T-cell (primary cell): ENCODE measurements at places on chromosomes 7 and 10. TPM values are rescaled to one million over a fixed set of nuclear protein-coding genes. Genes with fewer than 3 reads are reported as not detected.

The SFRP5 gene
- 2.2 TPM for total RNA-seq

The ODAD2 gene
- not detected for total RNA-seq

The LRRC4 gene
- not detected for total RNA-seq

DNA sequence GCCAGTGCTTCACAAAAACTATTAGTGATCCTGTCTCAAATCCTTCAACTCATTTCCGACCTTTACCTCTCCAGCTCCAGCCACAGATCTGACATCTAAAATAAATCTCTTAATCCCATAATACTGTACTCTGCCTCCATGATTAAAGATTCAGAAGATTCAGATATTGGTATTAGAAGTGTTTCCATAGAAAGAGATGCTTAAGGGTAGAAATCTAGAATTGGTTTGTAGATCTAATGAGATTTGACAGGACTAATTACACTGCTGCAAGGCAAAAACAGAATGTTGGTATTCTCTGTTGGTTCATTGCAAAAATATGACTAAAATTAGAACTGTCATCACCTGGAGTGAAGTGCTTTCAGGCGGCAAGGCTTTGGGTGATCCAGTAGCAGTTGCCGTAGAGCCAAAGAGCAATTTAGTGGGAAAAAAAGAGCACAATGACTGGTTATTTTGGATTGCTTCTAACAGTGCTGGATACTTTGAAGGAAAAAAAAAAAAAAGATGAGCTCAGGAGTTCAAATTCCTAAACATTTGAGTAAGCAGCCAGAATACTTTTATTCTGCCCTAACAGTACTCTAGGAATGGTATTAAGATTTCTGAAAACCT, 940.1 kb upstream of the SORCS1 start:
- H3K4me1 ChIP-seq: no peaks in the 10 kb centered on the region
- DNase-seq: no peak
- H3K4me3 ChIP-seq: no peak overlapping the region
- no peak overlapping the region for H3K27ac ChIP-seq
- H3K27me3 ChIP-seq: no peaks in the 10 kb centered on the region

GRCh38 chr10:130867446-130868194, 443.9 kb downstream of the TCERG1L start:
- H3K4me1 ChIP-seq: no peaks in the 10 kb centered on the region
- DNase-seq: no peak
- no peaks in the 10 kb centered on the region for H3K36me3 ChIP-seq
- H3K27me3 ChIP-seq: no peaks in the 10 kb centered on the region

DNA sequence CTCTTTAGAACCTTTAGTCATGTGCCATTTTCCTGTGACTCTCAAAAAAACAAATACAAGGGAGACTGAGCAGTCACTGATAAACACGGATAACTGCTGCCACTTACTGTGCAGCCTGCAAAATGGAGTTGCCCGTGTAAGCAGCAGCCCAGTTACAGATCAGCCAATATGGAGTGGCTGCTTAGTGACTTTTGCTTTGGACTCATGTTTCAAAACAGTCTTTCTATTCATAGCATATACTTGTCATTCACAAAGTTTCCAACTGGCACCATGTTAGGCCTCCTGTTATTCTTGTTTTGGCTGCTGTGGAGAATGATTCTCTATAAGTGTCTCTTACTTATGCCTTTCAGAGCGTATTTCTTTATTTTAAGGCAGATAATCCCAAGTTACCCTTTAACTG, 3.0 kb downstream of the FAM204A start:
- H3K36me3 ChIP-seq: peaks cover under 1% of the 10 kb centered on the region
- no peak for DNase-seq
- H3K27ac ChIP-seq: no peak overlapping the region
- peaks cover 20% of the 10 kb centered on the region for H3K4me1 ChIP-seq
- no peak overlapping the region for H3K4me3 ChIP-seq

DNA sequence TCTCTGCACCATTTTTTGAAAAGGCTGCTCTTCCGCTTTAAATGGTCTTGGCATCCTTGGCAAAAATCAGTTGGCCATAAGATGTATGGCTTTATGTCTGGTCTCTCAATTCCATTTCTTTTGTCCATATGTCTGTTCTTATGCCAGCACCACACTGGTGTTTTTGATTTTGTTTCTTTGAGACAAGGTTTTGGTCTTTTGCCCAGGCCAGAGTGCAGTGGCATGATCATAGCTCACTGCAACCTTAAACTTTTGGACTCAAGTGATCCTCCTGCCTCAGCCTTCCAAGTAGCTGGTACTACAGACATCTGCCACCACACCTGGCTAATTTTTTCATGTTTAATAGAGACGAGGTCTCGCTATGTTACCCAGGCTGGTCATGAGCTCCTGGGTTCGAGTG, 48.5 kb downstream of the ANLN start:
- no peaks in the 10 kb centered on the region for H3K27me3 ChIP-seq
- H3K4me3 ChIP-seq: no peak overlapping the region
- DNase-seq: no peak
- H3K36me3 ChIP-seq: no peaks in the 10 kb centered on the region

DNA sequence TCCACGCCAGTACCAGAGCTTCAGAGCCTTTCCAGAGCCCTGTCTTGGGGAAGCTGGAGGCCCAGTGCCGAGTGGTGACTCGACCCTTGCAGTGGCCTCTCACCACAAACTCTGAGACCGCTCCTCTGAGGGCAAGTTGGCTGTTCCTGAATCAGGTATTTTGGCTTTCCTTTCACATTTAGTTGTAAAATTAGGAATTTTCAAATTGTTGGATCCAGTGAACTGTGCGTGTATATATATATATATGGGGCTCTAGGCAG, 128.7 kb upstream of the UNC5B start:
- no peak overlapping the region for H3K27ac ChIP-seq
- no peak for DNase-seq
- H3K4me3 ChIP-seq: no peak overlapping the region
- H3K4me1 ChIP-seq: no peaks in the 10 kb centered on the region

DNA sequence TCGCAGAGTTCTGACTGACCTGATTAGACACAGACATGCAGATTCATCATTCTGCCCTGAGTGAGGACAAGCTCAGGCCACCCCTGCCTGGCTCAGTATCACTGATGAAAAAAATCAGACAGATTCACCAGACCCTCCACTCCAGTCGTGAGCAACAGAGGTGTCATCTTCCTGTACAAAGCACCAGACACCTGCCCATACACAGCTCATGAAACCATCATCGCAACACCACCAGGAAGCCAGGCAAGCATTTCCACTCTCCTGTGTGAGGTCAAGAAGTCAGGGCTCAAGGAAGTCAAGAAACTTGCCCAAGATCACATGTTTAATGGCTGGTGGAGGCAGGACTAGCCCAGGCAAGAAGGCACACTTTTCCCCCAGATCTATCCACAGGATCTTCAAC, 163.0 kb downstream of the CALN1 start:
- DNase-seq: no peak
- no peaks in the 10 kb centered on the region for H3K27me3 ChIP-seq
- H3K4me3 ChIP-seq: no peak overlapping the region

DNA sequence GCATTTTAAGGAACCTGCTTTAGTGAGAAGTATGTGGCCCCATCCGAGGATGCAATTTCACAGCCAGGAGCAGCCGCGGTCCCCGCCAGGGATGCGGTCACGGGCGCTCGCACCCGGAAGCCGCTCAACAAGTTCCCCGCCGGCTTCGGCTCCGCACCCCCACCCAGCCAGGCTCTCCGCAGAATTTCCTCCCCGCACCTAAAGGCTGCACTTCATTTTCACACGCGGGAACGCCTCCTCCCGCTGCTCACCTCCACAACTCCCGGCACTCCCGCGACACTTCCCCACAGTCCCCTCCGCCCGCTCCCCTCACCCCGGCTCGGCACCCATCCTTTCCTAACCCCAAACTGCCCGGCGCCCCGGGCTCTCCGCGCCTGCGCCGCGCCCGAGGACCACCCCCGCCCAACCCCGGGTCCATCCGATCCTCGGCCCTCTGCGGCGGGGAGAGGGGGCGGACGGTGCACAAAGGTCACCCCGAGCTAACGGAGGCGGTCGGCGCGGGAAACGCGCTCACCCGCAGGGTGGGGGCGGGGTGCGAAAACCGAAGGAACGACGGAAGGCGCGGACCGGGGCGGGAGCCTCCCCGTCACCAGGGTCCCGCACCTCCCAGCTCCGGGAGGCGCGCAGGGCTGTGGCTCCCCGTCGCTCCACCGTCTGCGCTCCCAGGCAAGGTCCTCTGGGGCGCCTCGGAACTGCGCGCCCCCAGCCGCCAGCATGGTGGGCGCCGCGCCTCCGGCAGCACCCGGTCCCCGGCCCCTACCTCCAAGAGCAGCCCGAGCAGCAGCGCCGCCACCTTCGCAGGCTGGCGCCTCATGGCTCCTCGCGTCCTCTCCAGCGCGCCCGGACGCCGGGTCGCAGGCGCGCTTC, 558 bp downstream of the VOPP1 start:
- peaks cover 30% of the 10 kb centered on the region for H3K4me1 ChIP-seq
- no peaks in the 10 kb centered on the region for H3K27me3 ChIP-seq
- H3K4me3 ChIP-seq: peak overlapping the region; percentile 65
- H3K27ac ChIP-seq: peak overlapping the region; percentile 62
- DNase-seq: peak; percentile 63

GRCh38 chr10:12597788-12598765, 248.7 kb downstream of the CAMK1D start:
- no peaks in the 10 kb centered on the region for H3K27me3 ChIP-seq
- H3K27ac ChIP-seq: no peak overlapping the region
- H3K36me3 ChIP-seq: no peaks in the 10 kb centered on the region

DNA sequence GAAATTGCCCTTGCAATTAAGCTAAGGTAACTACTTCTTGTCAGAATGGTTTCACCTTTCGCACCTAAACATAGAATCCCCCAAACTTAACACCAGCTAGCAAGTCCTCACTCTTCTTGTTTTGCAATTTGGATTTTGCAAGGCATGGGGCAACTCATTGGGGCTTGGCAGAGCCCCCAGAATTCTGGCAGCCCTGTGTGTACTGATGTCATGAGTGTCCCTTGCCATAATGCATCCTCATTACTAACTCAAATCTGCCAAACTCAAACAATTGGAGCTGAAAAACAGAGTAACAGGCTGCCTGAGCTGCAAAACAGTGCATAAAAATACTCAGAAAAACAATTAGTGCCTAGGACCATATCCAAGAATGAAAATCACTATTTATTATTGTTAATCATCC, 7.9 kb upstream of the XPNPEP1 start:
- H3K4me3 ChIP-seq: no peak overlapping the region
- no peaks in the 10 kb centered on the region for H3K27me3 ChIP-seq
- no peaks in the 10 kb centered on the region for H3K36me3 ChIP-seq
- H3K4me1 ChIP-seq: peaks cover 29% of the 10 kb centered on the region
- DNase-seq: no peak

- no peaks in the 10 kb centered on the region for H3K36me3 ChIP-seq
- H3K4me3 ChIP-seq: no peak overlapping the region
- H3K27me3 ChIP-seq: peaks cover 3% of the 10 kb centered on the region
- no peak overlapping the region for H3K27ac ChIP-seq
Measured at GRCh38 chr10:62584731-62585130, 210.6 kb downstream of the ZNF365 start.
